CD4-positive, alpha-beta T cell treated with Interferon alpha-2 for 1 hour (primary cell): ENCODE measurements at places on chromosomes 3 and 15.
A peak's percentile ranks its signal among the peaks of the same experiment; 100 is the strongest.

DNA sequence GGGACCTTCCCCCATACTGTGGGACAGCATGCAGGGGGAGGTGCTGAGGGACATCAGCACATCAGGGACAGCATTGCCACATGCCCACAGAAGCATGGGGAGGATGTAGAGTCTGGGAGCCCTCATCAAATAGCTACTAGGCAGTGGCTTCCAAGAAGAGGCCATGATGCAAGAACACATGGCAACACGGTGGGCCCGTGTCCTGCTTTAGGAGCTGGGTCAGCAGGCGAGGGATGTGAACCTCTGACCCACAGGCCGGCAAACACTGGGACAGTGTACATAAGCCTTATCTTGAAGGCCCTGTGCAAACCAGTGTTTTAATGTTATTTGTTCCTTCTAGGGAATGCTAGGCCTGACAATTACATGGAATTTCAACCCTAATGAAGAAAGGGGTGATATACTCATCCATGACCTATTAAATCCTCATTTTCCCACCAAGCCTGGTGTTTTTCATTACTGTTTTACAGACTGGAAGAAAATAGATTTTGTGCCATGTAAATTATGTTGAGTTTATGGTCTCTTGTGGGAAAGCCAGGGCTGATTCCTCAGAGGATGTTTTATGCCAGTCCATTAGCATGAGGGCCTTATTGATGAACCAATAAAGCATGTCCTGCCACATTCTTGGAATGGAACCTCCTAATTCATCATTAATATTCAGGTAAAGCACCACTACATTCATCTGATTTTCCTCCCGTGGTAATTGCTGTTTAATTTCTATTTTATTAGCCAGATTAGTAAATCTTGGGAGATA is 61.7 kb upstream of the SLC25A26 start:
- no peak for DNase-seq

DNA sequence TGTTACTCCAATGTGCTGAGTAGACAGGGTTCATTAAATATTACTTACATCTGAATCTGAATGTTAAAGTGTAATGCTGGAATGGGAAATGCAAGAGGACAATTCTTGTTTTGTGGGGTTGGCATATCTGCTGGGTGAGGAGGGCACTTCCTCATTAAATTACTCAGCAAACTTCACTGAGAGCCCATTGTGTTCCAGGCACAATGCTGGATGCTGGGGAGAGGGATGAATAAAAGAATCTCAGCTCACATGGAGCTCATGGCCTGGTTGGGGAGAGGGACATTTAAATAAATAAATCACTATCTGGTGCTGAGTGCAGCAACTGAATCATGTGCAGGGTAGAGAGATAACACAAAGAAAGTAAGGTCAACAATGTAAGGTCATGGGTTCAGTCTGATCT is 199.2 kb upstream of the CFAP20DC start:
- no peak for DNase-seq

GRCh38 chr15:101187820-101188636 is 63.8 kb downstream of the CHSY1 start:
- DNase-seq = no peak

GRCh38 chr3:155548195-155548594 is 196.7 kb downstream of the PLCH1 start:
- no peak for DNase-seq

DNA sequence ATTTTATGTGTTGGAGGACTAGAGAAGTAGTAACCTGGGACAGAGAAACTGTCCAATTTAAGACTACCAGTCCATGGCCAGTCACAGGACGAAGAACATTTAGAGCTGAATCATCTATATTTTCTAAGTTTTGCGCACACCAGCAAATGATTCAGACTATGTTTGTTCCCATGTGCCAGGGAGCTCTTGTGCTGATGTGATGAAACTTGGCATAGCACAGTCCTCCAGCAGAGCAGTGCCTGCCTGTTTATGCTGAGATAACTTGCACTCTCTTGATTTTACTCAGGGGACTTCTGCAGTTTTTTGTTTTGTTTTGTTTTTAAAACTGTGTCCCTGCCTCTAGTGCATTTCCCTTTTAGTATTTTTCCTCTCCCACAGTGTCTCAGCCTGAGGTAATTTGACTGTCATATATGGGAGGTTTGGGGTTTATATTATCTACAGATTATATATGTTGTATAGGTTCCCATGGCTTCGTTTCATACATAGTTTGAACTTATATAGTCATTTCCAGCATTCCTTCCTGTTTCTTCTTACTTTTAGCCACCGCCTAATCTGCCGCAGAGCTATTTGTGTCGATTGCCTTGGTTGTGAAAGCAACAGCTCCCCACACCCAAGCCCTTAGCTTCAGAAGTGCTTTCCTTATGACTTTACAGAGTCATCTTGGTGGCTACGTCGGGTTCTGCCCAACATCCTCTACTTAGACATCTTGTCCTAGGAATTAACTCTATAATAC is 45.5 kb downstream of the PPM1L start:
- peak; percentile 60 for DNase-seq

GRCh38 chr3:8443829-8444791 is 57.5 kb upstream of the LMCD1 start:
- no peak for DNase-seq

GRCh38 chr3:39222462-39222861 is 30.1 kb upstream of the XIRP1 start:
- no peak for DNase-seq

- DNase-seq = no peak
These were observed 50.0 kb downstream of the ABCC5 start for GRCh38 chr3:183967693-183968092.

GRCh38 chr15:92882697-92883162 is 17.4 kb upstream of the CHD2 start:
- DNase-seq = no peak

- no peak for DNase-seq
These were observed 100.2 kb downstream of the CGNL1 start for GRCh38 chr15:57476533-57476975.

- no peak for DNase-seq
These were observed 15.2 kb downstream of the LDHAL6B start for GRCh38 chr15:59221511-59222505.

- no peak for DNase-seq
These were observed 52.1 kb downstream of the CLDN18 start for GRCh38 chr3:138062037-138062436.

DNA sequence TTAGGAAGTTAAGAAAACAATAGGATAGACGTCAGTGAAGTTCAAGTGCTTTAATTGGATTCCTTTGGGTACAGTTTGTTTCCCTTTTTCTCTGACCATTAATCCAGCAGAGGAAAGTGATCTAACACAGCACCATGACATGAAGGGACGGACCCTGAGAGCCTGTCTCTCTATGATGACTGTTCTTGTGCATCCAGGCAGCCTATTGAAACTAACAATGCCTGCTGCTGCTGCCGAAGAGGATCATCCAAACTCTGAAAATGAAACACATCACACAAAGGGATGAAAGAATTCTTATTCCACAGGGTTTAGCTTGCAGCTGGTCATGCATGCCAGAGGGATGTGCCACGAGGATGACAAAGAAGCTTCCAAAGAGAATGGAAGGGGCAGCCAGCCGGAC is 75.5 kb downstream of the ZBTB20 start:
- DNase-seq = no peak

DNA sequence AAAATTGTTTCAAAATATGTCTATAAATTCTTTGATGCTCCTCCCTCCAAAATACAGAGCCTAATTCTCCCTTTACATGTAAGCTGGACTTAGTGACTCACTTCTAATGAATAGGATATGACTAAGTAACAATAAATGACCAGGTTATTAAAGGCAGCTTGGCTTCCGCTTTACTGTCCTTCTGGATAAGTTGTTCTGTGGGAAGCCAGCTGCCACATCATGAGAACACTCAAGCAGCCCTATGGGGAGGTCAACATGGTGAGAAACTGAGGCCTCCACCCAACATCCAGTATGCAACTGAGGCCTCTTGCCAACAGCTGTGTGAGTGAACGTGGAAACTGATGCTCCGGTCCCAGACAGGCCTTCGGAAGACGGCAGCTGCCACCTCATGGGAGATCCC is 247.3 kb upstream of the CHRM5 start:
- no peak for DNase-seq

- DNase-seq = no peak
These were observed 31.9 kb downstream of the RAB8B start for GRCh38 chr15:63221346-63221745.

DNA sequence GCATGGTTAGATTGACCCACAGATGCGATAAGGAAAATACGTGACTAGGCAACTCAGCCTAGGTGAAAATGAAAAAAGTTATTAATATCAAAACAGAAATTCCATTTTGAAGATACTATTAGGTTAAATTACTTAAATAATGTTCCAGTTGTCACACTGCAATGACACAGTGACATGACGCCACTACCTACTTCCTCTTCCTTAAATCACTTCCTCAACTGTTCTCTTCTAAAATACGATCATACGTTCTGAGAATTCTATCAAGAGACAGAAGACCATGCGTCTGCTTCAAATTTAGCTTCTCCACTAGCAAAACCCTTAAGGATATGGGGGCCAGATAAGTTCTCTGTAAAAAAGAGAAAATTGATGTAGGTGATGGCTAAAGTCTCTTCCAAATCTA is 18.2 kb downstream of the CMTM6 start:
- DNase-seq = peak; percentile 59

DNA sequence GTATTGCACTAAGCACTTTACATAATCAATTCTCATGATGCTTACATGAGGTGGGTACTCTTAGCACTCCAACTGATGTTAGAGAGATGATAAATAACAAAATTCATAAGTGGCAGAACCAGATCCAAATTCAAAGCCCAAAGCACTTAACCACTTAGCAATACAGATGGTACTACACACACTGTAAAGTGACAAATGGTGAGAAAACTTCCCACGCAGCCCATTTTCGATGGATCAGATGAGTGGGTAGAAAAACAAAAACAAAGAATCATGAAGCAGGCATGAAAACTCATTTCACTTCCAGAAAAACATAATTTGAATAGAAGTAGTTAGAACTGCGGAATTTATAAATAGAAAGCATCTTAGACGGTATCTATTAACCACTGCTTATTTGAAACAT is 66.2 kb downstream of the FRMD4B start:
- DNase-seq = no peak

- DNase-seq = no peak
These were observed 465.1 kb downstream of the ERC2 start for GRCh38 chr3:56003129-56003528.

- no peak for DNase-seq
These were observed 350.8 kb downstream of the PTPRG start for GRCh38 chr3:61912158-61912557.

DNA sequence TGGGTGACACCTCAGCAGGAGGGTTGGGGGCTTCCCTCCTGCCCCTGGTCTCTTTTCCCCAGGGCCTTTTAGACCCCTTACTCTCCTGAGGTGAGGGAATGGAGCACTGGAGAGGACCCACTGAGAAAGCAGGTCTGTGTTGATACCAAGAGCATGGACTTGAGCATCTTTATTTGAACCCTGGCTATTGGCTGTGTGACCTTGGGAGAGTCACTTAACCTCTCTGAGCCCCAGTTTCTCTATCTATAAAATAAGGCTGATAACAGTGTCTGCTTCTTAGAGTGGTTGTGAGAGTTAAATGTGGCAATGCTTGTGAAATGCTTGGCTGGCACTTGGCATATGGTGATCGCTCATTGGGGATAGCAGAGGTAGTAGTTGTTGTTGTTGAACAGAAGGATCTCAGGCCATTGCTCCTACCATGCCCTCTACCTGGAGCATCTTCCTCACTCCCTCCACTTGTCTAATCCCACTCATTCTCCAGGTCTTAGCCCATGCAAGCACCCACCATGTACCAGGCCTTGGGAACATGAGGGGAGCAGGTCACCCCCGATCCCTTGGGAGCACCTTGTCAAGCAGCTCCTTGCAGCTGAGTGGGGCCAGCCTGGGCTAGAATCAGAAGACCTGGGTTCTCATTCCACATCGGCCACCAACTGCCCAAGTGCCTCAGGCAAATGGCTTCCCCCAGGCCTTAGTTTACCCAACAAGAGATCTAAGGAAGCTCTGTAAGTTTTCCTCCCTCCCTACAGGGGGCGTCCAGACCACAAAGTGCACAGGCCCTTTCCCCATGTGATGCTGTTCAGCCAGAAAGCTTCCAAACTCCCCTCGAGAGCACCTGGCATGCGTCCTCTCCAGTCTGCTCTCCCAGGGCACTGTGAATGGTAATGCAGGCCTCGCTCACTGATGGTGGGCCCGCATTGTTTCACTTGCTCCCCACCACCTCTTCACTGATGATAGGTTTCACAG is 96.7 kb downstream of the LSM3 start:
- no peak for DNase-seq

- no peak for DNase-seq
These were observed 15.8 kb upstream of the ARHGEF26 start for GRCh38 chr3:154105218-154105975.

DNA sequence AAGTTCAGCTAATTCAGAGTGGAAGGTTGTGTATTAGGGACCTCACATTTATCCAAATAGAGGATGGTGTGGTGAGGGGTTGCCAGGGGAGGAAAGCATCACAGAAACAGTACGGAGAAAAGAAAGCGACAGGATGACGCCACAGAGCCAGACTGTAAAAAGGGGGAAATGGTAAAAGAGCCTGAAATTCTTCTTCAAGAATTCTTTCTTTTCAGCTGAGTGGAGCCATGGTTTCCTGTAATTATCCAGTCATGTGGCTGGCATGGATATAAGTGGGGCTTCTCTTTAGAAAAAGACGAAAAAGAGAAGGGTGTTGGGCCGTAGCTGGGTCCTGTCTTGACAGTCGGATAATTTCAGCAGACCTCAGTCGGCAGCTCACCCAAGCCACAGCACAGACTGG is 24.5 kb upstream of the PSMD6 start:
- no peak for DNase-seq

DNA sequence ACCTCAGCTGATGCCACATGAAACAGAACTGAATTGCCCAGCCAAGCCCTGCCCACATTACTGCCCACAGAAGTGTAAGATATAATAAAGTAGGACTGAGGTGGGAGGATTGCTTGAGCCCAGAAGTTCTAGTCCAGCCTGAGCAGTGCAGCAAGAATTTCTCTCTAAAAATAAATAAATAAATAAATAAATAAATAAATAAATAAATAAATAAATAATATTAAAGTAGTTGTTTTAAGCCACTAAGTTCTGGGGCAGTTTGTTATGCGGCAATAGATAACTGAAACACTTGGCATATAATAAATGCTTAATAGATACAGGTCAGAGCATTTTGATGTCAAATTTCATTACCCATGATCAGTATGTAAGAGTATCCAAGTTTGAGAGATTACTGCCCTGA is 249.4 kb upstream of the LRRFIP2 start:
- no peak for DNase-seq

DNA sequence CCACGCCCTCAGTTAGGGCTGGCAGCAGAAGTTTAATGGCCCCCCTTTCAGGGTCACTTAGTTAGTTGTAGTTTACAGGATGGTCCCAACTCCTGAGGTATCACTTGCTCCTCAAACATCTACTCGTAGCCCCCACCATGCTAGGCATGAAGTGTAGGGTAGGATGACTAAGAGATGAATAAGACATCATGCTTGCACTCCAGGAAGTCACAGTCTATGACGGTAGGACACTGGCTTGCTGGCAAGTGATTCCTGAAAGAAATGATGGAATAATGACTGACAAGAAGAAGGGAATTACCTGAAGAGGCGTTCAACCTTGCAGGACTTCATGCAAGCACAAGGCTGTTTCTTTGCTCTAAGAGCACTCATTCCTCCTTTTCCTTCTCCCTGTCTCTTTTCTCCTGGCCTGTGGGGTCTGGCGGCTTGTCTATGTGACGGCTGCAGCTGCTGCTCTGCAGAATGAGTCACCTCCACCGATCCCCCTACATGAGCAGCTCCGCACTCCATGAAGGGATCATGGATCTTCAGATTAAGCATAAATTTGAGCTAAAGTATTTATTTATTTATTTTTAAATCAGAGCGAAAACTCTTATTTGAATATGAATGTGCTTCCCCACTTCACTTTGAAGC is 82.9 kb upstream of the BOC start:
- DNase-seq = no peak
